Non-pigmented ciliary epithelial cell (primary cell): ENCODE measurements at places on chromosomes 11 and 22.

GRCh38 chr11:31424652-31425051 lies 55.0 kb downstream of the DNAJC24 start:
- no peak for DNase-seq

GRCh38 chr11:20597154-20597679 lies 2.2 kb upstream of the SLC6A5 start:
- no peak for DNase-seq

DNA sequence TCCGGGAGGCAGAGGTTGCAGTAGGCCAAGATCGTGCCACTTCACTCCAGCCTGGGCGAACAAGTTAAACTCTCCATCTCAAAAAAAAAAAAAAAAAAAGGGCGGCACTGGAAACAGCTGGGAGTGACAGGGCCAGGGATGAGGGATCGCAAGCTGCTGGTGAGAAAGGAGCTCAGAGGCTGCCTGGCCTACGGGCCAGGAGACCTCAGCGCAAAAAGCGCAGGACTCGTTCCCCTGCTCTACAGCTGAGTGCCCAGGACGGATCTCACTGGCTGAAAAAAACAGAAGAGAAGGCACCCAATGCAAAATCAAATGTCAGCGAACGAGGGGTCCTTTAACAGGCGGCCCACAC lies 650 bp upstream of the NUP50 start:
- DNase-seq = no peak

- DNase-seq = no peak
Observed at GRCh38 chr11:47716692-47717091, 1.5 kb upstream of the AGBL2 start.

DNA sequence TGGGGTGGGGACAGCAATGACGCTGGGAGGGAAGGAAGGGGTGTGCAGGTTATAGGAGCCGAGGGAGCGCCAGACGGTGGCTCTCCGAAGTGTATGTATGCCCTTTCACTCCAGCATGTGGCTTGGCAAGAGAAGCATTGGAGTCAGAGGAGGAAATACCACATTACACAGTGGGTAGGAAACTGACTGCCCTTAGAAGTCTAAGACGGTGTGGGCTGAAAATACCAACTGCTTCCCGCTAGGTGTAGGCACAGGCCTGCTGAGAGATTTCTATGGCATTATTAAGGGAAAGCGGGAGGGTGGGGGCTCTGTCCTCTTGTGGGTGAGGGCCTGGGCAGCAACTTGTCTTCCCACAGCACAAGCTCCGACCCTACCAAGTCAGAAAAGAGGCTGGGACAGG lies 44.7 kb downstream of the CACNG2 start:
- no peak for DNase-seq

DNA sequence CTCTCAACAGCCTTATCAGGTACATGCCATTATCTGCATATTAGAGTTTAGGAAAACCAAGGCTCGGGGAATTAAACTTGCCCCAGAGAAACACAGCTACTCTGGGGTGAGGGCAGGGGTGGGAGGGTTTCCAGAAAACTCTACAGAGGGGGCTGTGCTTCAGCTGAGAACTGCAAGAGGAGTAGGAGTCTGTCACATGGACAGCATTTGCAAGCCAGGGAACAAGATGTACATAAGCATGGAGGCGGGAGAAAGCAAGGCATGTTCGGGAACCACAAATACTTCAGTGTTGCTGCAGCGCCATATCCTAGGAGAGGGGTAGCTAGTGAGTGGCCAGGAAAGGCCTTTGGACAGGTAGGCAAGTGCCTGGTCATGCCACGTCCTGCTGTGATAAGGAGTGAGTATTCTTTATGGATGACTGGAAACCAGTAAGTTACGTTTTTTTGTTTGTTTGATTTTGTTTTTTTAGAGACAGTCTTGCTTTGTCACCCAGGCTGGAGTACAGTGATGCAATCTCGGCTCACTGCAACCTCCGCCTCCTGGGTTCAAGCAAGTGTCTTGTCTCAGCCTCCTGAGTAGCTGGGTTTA lies 57.2 kb downstream of the GRAMD1B start:
- no peak for DNase-seq

- DNase-seq = no peak
Observed at GRCh38 chr11:60875366-60876167, 8.2 kb downstream of the ZP1 start.

GRCh38 chr11:35274909-35275785 lies 136.2 kb downstream of the CD44 start:
- no peak for DNase-seq

- DNase-seq = no peak
Observed at GRCh38 chr11:31814176-31814868, 3.2 kb upstream of the PAX6 start.

- no peak for DNase-seq
Observed at GRCh38 chr22:45930324-45930723, 46.6 kb downstream of the WNT7B start.

DNA sequence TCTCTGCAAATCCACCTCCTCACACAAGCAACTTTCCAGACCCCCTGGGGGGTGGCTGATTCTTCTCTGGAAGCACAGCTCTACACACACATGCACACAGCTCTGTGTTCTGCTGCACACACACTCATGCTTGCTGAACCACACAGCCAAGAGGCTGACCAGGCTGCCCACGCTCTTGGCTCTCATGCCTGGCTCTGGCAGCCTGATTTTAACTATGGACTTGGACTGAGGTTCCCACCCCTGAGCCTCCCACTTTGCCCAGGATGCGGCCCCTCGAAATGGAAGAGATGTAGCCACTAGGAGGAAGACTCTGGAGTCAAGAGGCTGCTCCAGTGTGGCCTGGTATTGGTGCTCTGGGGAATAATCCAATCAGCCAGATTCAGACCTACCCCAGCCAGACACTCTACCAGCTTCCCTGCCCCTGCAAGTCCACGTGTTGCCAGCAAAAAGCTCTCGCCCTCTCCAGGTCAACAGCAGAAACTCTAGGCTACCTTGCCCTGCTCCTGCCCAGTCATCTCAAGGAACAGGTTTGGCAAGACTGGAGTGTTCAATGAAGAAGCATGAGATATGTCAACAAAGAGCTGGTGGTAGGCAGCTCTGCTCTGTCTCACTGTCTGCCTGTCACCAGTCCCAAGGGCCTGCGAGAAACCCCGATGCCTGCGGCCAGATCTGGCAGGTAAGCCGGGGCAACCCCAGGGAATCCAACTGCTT lies 8.8 kb upstream of the CASTOR1 start:
- no peak for DNase-seq

DNA sequence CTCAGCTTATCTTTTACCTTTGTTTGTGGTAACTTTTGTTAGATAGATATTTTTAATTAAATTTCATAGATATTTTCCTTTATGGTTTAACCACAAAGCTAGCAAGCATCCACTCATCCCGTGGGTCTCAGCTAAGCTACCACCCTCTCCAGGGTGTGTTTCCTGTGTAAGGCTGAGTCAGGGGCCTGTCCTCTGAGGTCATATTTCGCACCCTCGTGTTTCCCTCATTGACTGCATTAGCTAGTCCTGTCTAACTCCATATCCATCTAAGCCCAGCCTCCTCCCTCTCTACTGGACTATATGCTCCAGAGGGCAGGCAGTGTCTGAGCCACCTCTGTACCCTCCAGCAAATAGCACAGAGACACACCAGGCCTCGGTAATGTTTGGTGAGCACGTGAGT lies 16.7 kb downstream of the XRRA1 start:
- DNase-seq = no peak

- no peak for DNase-seq
Observed at GRCh38 chr11:82384308-82384707, 349.4 kb downstream of the FAM181B start.

GRCh38 chr11:2419638-2420501 lies 19.3 kb downstream of the TSSC4 start:
- no peak for DNase-seq

- DNase-seq = no peak
Observed at GRCh38 chr11:64744544-64745188, 724 bp upstream of the RASGRP2 start.

GRCh38 chr11:12618743-12619540 lies 55.3 kb upstream of the TEAD1 start:
- DNase-seq = no peak

GRCh38 chr22:26286091-26286820 lies 117.0 kb downstream of the SEZ6L start:
- no peak for DNase-seq

- DNase-seq = no peak
Observed at GRCh38 chr22:26285632-26286031, 116.4 kb downstream of the SEZ6L start.

- DNase-seq = no peak
Observed at GRCh38 chr22:34841911-34842310, 224.0 kb upstream of the ISX start.

GRCh38 chr11:92453055-92453454 lies 228.4 kb downstream of the FAT3 start:
- peak; percentile 37 for DNase-seq

GRCh38 chr11:45994371-45995341 lies 72.2 kb downstream of the LARGE2 start:
- no peak for DNase-seq

GRCh38 chr11:116503216-116504160 lies 269.3 kb downstream of the BUD13 start:
- no peak for DNase-seq

DNA sequence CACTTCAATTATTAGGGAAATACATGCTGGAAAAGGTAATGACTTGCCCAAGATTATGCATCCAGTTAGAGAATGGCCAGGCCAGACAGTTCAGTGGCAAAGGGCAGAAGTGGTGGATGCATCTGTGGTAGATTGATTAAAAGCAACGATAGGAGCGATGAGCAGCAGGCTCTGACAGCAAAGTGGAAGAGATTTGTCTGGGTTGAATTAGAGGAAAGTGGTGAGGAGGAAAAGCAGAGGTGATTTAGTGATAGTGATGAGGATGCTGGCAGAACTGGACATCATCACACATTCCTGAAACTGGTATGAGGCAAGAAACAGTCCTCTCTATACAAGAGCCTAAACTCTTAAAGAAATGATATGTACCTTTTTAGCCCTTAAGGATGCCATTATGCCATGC lies 12.5 kb downstream of the HSD17B12 start:
- no peak for DNase-seq

GRCh38 chr11:132904607-132905006 lies 627.7 kb downstream of the OPCML start:
- no peak for DNase-seq

GRCh38 chr11:68471360-68472340 lies 11.1 kb downstream of the PPP6R3 start:
- peak; percentile 72 for DNase-seq

DNA sequence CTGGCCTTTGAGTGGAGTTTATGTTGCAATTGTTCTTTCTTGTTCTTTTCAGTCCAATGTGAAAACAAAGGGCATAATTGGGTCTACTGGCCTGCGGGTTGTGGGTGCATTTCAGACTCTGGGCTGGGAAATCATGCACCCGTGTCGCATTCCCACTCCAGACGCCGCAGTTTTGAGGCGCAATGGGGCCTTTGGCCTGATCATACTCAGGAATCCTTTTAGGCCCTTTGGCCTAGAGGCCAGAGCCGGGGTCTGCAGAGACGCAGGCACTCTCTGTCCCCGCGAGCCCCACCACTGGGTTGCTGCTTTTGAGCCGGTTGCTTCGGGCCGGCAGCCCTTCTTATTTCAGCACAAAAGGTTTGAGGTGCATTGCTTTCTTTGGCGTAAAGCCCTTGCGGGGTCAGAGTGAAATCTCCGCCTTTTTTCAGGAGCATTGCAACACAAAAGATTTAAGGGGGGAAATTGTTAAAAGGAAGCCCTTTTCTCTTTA lies 48.4 kb upstream of the DBX1 start:
- no peak for DNase-seq

GRCh38 chr11:134414766-134415765 lies 3.0 kb upstream of the B3GAT1 start:
- DNase-seq = no peak

GRCh38 chr11:126420698-126421256 lies 65.3 kb downstream of the ST3GAL4 start:
- DNase-seq = no peak

DNA sequence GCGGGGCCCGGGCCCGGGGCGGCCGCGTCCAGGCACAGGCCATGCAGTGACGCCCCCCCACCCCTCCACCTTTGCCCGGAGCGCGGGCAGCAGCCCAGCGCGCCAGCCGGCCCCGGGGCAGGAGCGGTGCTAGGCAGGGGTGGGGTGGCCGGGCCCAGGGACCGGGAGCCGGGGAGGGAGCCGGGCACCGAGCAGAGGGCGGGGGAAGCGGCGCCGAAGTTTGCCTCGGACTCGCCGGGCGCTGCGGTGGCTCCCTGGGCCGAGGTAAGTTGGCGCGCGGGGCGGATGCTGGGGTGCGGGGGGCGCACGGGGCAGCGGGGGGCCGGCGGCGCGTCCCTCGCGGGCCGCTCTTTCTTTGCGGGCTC lies 332 bp downstream of the TEAD1 start:
- no peak for DNase-seq

GRCh38 chr11:61883327-61883726 lies 8.0 kb downstream of the FADS3 start:
- DNase-seq = no peak

GRCh38 chr11:13438291-13438690 lies 24.7 kb downstream of the BTBD10 start:
- no peak for DNase-seq

DNA sequence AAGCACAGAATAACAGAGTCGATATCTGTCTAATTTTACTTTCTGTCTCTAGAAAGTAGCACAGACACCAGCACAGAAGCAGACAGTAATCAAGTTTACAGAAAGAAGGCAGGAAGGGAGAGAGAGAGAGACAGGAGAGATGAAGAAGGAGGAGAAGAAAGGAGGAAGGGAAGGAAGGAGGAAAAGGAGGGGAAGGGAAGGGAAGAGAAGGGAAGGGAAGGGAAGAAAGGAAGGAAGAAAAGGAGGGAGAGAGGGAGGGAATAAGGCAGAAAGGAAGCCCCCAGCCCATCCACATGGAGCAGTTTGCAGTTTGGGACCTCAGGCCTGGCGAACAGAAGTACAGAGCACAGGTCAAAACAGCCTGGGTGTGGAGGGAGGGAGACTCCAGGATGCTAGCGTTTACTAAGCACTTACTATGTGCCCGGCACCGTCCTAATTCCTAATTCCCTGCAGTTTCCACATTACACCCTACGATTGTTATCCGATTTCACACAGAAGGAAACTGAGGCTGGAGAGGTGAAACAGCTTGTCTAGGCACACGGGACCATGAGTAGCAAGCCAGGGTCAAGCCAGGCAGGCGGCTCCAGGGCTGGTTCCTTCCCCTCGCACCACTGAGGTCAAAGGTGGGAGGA lies 46.0 kb upstream of the WNT7B start:
- no peak for DNase-seq

DNA sequence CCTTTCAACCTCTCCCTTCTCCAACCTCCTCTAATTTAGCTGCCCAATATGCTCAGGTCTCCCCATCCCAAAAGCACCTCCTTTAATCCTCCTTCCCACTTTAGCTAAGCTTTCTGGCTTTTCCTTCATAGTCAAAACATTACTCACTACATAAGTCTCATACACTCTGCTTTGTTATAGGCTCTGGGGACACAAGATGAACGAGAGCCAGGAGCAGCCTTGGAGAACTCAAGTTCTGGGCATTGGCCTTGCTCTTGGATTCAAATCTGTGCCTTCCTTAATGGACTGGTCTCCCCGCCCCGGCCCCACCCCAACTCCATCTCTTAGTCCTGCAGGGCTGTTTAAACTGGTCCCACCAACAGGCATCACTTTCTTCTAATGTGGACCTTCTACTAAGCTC lies 11.4 kb upstream of the HPX start:
- no peak for DNase-seq

GRCh38 chr11:71247551-71248250 lies 4.7 kb downstream of the SHANK2 start:
- DNase-seq = no peak
